ENCODE measurements at places on chromosomes 1 and 21.

- no peak for DNase-seq
Measured at GRCh38 chr1:195185736-195186135, 1422.5 kb downstream of the KCNT2 start.

GRCh38 chr1:153113416-153113815 is at the start of gene SPRR2F:
SPRR2F (minus strand) TSS chr1:153113516; CDS start chr1:153112733, 783 bp downstream.
- no peak for DNase-seq

DNA sequence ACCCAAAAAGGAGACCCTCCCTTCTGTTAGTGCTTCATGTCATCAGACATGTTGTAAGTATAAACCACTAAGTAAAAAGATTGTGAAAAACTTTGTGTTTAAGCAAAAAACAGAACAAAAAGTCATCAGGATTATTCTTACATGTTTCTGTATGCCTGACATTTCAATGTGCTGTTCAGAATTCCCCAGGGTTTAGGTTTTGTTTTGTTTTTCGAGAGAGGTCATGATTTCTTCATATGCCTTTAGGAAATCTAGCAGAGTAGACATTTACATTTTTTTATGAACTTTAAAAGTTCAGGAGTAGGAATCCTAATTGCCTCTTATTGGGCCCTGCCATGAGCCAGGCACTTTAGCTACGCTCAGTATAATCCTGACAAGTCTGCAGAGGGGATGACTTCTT is 85.3 kb downstream of the VPS13D start:
- no peak for DNase-seq

- DNase-seq, result no peak
Measured at GRCh38 chr1:5770981-5771765, 221.1 kb downstream of the NPHP4 start.

GRCh38 chr21:33025489-33026442 is at the start of gene OLIG2:
OLIG2 (plus strand) TSS chr21:33025935; CDS start chr21:33026863, 928 bp downstream.
- DNase-seq, result no peak

All from T-helper 1 cell (primary cell).